ENCODE measurements at places on chromosomes 1 and 21.

- DNase-seq: no peak
Observed at GRCh38 chr1:198880818-198881597, 242.2 kb downstream of the PTPRC start.

DNA sequence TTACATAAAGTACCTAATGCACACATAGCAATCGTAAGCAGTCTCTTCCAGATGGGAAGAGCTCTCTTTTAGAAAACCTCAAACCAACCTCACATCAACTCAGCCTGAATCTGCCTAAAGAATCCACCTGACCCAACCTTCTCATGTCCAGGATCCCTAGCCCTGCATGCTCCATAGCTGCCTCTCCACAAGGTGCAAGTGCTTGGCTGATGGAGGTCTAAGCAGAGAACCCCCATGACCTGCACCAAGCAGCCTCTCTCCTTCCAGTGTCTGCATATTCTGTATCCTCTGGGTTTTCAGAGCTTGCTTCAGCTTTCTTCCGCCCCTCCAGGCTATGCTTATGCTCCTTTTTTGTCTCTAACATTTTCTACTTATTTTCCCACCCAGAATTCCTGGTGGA lies 2.5 kb downstream of the LY9 start:
- no peak for DNase-seq

DNA sequence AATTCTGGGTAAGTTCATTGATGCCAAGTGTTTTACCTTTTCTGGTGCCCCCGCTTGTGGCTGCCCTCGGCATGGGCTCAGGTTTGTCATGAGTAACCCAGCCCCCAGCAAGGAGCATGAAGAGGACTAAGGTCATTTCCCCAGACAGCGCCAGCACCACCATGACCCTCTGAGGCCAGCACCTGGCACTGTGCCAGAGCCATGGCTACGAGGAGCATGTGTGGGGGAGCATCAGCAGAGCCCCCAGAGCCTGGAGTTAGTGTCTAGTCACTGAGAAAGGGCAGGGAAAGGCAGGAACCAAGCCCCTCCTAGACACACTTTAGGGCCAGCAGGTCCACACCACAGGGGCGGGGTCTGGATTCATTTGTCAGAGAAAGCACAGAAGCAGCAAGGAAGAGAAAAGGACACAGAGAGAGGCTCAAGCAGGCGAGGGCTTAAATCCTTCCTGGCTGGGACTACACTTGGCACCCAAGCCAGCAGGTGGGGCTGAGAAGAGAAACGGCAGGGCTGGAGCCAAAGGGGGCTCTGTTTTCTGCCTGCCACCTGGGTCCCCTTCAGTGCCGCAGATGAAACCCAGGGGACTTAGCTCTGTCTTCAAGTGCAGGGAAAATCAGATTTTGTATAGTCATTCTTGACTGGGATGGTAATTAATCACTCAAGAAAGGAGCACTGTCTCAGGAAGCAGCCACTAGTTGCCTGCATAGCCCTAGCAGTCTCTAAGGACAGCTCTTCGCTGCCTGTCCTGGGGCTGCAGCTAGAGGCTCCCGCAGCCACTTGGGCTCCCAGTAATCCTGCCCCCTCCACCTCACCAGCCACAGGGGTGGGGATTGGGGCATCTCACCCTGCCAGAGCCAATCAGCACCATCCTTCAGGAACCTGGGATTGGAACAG lies 79.6 kb upstream of the ZC3H12A start:
- DNase-seq: no peak

DNA sequence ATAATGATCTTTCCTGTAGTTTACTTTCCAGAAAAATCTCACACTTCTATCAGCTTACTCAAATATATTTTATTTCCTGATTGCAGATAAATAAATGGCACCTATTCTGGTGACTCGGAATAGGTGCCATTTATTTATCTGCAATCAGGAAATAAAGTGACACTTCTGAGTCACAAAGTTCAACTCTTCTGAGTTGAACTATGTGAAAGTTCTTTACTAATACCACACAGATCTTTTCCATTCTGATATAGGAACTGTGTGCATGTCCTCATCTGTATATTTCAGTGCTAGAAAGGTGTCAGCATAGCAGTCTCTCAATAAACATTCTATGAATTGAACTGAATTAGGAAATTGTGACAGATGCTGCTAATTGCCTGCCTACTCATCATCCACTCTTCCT lies 4.9 kb upstream of the VCAM1 start:
- no peak for DNase-seq

- DNase-seq: no peak
Observed at GRCh38 chr1:171817511-171818265, 23.6 kb upstream of the DNM3 start.

GRCh38 chr1:151799179-151800022 lies 5.8 kb downstream of the LINGO4 start:
- no peak for DNase-seq

DNA sequence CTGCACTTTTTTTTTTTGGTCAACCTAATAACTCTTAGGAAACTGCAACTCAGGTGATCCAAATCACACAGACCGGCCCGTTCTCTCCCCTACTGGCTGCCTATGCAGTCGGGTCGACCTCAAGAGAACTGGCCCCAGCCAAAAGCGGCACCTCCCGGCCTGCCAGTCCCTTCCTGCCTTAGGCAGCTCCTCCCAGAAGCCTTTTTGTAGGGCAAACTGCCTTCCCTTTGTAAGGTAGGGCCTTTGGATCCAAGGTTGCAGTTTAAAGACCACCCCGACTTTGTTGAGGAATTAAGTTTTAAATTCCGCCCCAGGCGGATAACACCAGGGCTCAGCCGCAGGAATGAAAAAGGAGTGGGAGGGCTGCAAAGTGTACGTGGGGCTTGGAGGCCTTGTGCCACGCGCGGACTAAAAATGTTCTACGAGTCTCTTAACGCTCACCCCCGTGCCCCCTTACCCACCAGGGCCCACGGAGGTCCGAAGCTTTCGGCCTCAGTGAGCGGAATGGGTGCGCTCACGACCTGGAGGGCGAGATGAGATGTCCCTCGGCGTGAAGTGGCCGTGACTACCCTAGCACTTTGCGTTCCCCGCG lies 642 bp upstream of the ST3GAL3 start:
- no peak for DNase-seq

DNA sequence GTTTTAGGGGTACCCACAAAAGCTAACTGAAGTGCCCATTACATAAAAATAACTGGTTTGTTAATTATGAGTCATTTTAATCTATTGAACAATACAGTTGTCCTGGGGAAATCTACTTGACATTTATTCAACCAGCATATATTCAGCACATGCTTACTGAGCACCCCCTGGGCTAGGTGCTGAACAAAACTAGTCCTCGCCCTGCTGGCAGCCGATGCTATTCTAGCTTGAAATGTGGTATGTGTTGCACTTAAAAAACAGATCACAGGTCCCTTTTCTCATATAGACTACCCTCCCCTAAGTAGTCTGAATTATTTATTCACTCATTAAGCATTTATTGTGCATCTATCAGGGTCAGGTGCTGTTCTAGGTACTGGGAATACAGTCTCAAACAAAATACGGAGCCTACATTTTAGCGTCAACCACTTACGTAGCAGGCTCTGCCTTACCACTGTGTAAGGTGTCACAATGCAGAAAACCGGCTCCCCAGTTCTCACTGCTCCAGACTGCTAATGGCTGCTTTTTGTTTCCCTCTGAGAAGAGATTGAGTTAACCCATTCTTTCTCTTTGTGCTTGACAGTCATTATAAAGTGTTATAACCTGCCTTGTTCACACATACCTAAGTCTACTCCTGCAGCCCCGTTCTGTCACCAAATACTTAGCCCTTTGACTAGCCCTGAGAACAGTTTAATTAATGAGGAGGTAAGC lies 57.1 kb downstream of the ADCY10 start:
- no peak for DNase-seq

- no peak for DNase-seq
Observed at GRCh38 chr1:3142236-3142635, 73.2 kb downstream of the PRDM16 start.

GRCh38 chr1:204480515-204480914 lies 14.1 kb downstream of the PIK3C2B start:
- peak; percentile 78 for DNase-seq

- peak; percentile 72 for DNase-seq
Observed at GRCh38 chr1:207049974-207050391, 1.0 kb downstream of the YOD1 start.

DNA sequence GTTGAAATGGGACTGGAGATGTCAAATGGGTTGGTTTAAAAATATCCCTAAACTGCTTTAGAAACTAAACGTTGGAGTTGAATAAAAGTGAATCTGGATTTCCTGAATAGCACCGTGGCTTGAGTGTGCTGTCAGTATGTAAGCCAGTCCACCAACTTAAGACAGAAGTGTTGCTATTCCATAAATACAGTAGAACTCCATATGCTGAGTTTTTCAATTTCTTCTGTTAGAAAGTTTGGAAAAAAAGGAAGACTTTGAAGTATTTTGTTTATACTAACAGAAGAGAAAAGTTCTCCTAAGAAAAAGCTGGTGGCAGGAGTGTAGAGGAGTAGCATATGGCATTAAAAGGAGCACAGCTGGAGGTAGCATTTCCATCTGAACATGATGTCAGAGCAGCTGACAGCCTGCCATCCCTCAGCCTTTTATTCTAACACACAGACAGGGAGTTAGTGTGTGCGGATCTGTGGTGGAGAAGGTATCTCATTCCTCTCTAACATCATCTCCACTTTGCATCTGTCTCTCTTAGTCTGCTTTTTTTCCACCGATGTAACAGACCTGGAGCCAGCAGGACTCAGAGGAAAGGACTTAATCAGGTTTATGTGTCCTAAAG lies at the start of gene ZBTB18:
Gene ZBTB18, plus strand, starts transcription at position 449 of the 610 bp plus-strand sequence. Its CDS starts 149 bp downstream, at position 598.
- no peak for DNase-seq

DNA sequence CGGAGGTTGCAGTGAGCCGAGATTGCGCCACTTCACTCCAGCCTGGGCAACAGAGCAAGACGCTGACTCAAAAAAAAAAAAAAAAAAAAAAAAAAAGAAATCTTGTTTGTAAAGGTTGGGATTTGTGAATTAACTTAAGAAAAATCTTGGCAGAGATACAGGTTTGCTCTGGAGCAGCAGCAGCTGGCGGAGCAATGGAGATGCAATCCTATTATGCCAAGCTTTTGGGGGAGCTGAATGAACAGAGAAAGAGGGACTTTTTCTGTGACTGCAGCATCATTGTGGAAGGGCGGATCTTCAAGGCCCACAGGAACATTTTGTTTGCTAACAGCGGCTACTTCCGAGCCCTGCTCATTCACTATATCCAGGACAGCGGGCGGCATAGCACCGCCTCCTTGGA lies 5.6 kb downstream of the ZBTB8B start:
- no peak for DNase-seq

GRCh38 chr1:77584884-77585283 lies 97.6 kb downstream of the ZZZ3 start:
- DNase-seq: no peak

DNA sequence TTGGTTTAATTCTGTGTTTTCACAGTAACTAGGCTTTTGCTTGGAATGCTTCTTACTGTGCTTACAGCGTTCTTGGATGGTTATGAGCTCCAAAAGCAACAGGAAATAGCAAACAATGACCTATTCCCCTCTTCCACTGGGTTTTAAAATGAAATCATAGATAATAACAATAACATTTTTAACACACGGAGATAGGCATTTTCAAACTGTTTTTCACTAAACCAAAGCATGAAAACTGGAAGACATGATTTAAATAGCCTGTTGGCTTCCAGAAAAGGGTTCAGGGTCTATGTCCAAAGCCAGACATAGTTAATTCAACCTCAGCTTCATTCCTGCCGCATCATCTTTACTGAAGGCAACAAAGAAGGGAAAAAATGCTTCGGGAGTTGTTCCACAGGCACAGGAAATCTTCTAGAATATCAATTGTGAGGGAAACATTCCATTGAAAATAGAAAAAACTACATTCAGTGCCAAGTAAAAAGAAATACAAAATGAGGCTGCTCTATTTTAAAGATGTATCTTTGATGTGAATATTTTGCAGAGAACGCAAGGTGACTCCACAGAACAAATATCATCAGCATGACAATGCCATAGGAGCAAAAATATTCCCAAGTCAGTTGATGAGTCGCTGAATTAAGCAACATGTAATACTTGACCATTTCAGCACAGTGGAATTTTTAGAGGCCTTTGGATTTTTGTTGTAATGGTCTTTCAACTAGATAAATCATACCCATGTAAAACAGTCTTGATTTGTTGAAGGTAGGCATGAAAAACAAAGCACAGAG lies 80.7 kb downstream of the NID1 start:
- DNase-seq: no peak

GRCh38 chr21:46326110-46326703 lies 2.3 kb downstream of the PCNT start:
- no peak for DNase-seq

DNA sequence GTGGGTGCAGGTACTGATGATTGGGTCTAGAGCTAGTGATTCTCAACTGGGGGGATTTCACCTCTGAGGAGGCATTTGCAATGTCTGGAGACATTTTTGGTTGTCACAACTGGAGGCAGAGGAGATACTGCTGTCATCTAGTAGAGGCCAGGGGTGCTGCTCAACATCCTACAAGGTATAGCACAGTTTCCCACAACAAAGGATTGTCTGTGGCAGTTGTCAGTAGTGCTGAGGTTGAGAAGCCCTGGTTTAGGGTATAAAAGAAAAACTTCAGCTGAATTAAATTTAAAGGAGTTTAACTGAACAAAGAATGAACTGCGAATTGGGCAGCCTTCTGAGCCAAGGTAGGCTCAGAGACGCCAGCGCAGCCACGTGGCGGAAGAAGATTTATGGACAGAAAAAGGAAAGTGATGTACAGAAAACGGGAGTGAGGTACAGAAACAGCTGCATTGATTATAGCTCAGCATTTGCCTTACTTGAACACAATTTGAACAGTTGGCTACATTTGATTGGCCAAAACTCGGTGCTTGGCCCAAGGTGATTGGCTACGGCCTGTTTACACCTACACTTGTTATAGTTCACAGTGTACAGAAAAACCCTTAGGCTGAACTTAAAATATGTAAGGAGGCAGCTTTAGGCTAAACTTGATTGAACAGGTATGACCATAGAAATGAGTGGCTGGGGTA lies 40.4 kb downstream of the MPZL1 start:
- no peak for DNase-seq

- no peak for DNase-seq
Observed at GRCh38 chr1:6083801-6084446, 38.2 kb downstream of the KCNAB2 start.

DNA sequence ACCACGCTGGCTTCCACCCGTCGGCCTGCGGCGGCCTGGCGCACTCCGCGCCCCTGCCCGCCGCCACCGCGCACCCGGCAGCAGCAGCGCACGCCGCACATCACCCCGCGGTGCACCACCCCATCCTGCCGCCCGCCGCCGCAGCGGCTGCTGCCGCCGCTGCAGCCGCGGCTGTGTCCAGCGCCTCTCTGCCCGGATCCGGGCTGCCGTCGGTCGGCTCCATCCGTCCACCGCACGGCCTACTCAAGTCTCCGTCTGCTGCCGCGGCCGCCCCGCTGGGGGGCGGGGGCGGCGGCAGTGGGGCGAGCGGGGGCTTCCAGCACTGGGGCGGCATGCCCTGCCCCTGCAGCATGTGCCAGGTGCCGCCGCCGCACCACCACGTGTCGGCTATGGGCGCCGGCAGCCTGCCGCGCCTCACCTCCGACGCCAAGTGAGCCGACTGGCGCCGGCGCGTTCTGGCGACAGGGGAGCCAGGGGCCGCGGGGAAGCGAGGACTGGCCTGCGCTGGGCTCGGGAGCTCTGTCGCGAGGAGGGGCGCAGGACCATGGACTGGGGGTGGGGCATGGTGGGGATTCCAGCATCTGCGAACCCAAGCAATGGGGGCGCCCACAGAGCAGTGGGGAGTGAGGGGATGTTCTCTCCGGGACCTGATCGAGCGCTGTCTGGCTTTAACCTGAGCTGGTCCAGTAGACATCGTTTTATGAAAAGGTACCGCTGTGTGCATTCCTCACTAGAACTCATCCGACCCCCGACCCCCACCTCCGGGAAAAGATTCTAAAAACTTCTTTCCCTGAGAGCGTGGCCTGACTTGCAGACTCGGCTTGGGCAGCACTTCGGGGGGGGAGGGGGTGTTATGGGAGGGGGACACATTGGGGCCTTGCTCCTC lies 1.9 kb downstream of the OLIG2 start:
- no peak for DNase-seq

GRCh38 chr1:21124846-21125245 lies 51.9 kb downstream of the EIF4G3 start:
- DNase-seq: no peak

All from germinal center (tissue), 1 donor.